Gastroesophageal sphincter (tissue), 4 donors: ENCODE measurements at places on chromosomes 5 and 9. TPM values are rescaled to one million over a fixed set of nuclear protein-coding genes. Genes with fewer than 3 reads are reported as not detected.

Gene RNF224
- total RNA-seq: not detected

Gene DTWD2
- 14.2 TPM for total RNA-seq

Gene STPG3
- not detected for total RNA-seq

Gene NUTM2G
- total RNA-seq: not detected

Gene MATR3
- 312 TPM for total RNA-seq

Gene FAM78A
- total RNA-seq: 0.78 TPM

Gene NOXA1
- 3.7 TPM for total RNA-seq

Gene CORO2A
- 0.94 TPM for total RNA-seq

- ATAC-seq: peak; percentile 55
Measured at GRCh38 chr5:56615361-56616153, 199.8 kb upstream of the MAP3K1 start.

GRCh38 chr5:98585661-98586310, 187.7 kb upstream of the RGMB start:
- no peak for ATAC-seq

GRCh38 chr5:151141535-151141934, 16.0 kb downstream of the ANXA6 start:
- ATAC-seq: peak; percentile 59

- ATAC-seq: peak; percentile 57
Measured at GRCh38 chr9:93058355-93059010, at the start of gene SUSD3. SUSD3 (plus strand) TSS chr9:93058701; CDS start chr9:93058743, 42 bp downstream.

DNA sequence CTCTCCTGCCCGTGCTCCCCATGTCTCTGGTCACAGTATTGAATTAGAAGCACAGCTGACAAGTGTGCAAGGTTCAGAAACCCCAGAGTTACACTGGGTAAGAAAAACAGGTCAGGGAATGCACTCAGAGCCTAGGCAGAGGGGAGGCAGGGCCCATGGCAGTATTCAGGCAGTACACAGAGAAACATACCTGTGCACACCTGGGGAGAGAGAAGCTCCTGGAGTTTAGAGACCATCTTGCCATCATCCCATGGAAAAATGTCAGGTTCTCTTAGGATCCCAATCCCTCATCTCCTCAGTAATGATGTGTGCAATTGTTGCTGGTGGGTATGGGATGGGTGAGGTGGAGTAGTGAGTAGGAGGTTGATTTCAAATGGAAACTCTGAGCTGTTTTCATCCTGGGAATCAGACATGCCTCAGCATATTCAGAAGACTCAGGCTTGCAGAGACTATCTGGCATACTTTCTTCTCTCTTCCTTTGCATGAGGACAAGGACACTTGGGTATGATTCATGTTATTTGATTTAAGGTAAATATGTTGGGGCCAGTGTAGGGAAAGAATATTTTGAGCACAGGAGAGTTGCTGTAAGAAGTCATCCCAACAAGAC, 228.5 kb downstream of the ESM1 start:
- ATAC-seq: no peak

DNA sequence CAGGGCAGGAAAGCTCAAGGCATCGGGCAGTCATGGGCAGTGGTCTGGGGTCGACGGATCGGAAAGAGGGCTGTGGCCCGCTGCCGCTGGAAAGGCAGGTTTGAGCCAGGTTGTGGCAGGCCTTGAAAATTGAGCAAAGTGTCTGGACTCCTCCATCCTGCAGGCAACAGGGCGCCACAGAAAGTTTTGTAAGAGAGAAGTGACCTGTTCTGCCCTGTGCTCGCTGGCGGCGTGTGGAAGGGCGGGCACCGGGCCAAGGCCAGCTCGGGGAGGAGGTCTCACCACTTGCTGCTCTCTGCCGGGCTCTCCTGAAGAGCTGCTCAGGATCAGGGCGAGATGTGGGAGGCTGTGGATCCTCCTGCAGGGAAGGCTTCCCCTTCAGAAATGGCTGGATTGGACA, 41.4 kb upstream of the FAT2 start:
- no peak for ATAC-seq

DNA sequence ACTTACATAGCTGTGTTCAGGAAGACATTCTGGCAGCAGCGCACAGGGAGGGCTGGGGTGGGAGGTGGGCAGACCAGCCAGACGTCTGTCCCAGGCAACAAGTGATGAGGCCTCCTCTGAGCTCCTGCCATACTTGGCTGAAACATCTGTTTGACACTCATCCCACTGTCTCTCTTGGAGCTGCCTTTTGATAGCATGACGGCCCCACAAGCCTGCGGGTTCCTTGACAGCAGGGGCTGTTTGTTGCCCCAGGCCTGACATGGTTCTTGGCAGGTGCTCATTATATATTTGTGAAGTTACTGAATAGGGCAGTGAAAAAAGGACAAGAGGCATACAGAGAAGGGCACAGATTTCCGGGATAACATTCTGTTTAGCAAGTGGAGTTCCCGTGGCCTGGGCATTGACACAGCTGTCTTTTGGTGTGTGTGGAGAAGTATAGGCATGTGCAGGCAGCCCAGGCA, 22.2 kb upstream of the B4GALT1 start:
- no peak for ATAC-seq

GRCh38 chr5:134738963-134739661, 764 bp downstream of the CAMLG start:
- no peak for ATAC-seq

- ATAC-seq: no peak
Measured at GRCh38 chr9:124532897-124533296, 25.7 kb upstream of the NR5A1 start.

DNA sequence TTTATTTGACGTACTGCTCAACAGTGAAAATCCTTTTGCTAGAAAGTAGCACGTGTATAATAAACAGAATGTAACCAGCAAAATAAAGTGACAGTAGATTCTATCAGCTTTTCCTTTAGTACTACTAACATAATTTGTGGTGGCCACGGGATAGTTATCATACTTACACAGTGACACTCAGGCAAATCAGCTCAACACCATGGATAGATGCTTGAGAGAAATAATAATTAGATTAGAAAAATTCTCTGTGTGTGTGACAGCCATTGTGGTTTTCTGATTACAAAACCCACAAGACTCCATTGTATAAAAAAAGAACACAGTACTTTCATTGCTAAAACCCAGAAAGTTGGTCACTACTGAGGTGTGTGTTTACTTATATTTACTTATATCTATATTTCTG, 101.1 kb downstream of the MUSK start:
- no peak for ATAC-seq

DNA sequence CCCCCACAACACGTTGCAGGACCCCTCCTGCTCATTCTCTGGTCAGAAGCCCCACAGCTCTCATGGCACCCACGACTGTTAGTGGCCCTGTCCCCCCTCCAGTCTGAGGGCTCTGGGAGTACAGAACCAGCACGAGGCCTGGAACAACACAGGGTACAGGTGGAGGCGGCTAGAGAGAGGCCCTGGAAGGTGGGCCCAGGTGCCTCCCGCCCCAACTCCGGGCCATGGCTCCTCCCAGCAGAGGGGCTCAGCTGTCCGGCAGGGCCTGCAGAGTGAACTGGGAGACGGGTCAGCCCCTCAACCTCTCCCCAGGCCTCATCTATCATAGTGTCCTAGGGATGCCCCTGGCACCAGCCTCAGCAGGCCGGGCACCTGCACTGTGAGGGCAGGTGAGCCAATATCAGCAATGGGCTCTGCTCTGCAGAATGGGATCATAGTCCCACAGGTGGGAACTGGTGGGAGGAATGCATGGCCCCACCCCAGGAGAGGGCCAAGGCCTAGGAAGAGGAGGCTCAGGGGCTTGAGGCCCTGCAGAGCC, 58.6 kb downstream of the BARX1 start:
- ATAC-seq: no peak

GRCh38 chr9:86054695-86055094, 44.7 kb downstream of the GOLM1 start:
- ATAC-seq: no peak

DNA sequence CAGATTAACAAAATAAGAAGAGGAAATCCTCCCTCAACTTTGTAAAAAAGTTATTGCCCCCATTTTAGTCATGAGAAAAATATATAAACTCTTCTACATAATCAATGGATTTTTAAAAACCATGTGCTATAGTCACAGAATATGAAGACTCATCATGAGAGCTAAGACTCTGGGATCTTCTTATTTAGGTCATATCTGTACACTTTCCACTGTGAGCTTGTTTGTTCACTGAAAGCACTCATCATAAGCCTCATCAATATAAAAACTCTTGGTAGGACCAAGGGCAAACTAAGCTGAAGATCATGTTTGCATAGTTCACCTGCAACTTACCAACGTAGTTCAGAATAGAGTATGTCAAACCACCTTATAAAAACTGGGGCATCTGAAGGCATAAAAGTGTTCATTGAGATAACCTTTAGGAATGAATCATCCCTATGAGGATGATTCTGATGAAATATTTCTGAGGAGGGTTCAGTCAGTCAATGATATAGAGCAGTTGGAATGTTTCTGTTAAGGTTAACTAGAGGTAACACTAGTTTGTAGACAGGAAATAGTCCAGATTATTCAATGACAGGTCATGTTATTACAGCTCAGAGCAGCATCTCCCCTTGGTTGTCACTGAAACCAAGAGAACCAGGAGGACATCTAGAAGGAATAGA, 289.9 kb upstream of the SMC2 start:
- ATAC-seq: no peak

DNA sequence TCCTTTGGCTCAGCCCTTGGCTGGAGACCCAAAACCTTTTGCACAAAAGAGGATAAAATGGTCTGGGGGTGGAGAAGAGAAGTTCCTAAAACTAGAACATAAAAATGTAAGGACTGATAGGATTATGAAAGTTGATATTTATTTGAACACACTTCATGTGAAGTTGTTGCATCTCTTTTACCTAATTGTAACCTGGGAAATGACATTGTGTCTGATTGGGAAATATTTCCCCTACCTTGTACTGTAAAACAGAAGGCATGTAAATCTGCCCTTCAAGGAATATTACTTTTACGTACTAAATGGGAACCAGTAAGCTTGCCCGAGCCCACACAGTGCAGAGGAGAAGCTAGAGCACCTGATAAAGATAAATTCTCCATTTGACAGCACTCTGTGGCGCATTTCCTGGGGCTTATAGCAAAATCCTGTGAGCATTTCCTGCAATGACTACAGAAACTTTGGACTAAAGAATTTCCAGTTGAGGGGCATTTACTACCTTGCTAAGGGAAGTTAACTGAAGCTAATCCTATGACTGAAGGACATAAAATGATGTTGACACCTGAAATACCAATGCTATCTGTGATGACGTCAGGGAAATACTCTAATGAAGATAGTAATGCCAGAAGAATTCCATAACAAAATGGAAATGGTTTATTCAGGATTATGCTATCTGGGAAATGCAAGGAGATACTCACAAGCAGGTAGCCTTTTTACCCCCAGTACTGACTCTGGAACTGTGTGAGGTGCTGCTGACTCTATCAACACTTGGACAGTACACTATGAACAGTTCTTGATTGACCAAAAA, 78.3 kb upstream of the LIFR start:
- no peak for ATAC-seq

DNA sequence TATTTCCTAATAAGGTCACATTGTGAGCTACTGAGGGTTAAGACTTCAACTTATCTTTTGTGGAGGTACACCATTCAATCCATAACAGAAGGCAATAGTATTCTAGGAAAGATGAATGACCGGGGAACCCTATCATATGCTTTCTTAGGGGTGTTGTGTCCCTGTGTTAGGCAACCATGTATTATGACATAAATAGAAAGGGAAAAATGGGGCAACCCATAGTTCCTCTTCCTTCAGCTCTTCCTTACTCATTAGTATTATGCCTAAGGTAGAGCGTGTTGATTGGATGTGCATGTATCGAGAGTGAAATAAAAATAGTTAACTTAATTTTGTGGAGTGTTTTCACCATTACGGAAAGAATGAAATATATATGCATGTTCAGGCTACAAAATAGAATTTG, 6.0 kb upstream of the CCNJL start:
- ATAC-seq: no peak

DNA sequence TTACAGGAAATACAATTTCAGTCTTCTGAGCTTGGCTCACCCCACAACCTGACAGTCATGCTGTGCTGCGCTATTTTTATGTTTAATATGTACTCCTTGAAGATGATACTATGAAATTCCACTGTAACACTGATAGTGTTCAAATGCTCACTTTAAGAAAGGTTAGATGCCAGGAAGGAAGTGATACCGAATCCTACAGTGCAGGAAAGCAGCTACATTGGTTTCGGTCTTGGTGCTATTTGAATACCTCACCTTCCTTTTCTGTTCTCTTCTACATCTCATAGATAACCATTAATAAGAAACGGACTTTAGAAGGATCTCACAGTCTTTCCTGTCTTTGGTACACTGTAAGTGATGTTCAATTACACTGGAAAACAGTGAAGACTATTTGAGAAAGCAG, 117.6 kb downstream of the SEMA5A start:
- ATAC-seq: no peak

GRCh38 chr9:123395689-123396511, 39.9 kb downstream of the CRB2 start:
- no peak for ATAC-seq

GRCh38 chr5:77841616-77842015, 65.5 kb upstream of the TBCA start:
- no peak for ATAC-seq

GRCh38 chr5:113273948-113274347, 160.8 kb downstream of the TSSK1B start:
- ATAC-seq: no peak

DNA sequence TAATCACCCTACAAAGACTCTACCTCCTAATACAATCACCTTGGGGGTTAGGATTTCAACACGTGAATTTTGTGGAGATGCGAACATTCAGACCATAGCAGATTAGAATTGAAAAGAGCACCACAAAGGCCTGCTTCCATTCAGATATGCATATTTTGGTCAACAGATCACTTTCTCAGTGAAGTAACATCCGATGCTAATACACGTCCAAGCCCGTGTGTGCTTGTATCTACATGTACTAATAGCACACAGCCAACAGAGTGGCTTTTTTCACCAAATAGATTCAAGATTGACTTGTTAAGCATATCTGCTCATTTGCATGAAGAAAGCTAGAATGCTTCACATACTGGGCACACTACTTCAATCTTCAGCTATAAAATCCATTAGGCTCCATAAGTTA, 35.6 kb upstream of the SSBP2 start:
- ATAC-seq: no peak

GRCh38 chr5:137629646-137630045, 106.2 kb downstream of the KLHL3 start:
- ATAC-seq: peak; percentile 68

GRCh38 chr5:149041242-149041641, 21.6 kb downstream of the SH3TC2 start:
- no peak for ATAC-seq

- no peak for ATAC-seq
Measured at GRCh38 chr9:121048175-121048574, 1.9 kb downstream of the C5 start.

- peak; percentile 24 for ATAC-seq
Measured at GRCh38 chr5:13478831-13479465, 465.5 kb downstream of the DNAH5 start.

- ATAC-seq: no peak
Measured at GRCh38 chr5:99076723-99077640, 148.2 kb upstream of the CHD1 start.

DNA sequence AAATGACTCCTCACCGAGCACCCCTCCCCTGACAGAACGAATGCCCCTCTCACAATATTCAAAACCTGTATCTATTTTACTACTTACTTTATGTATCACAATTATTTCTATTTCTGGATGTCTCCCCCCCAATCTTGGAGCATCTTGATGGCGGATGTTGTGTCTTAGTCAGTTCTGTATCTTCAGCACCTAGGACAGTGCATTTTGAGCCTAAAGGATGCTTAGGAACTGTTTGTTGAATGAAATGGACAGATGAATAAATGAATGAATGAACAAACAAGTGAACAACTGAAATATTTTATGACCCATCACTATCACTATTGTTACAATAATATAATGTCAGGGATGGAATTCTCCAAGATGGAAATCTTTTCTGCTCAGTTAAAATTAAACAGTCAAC, 295.7 kb downstream of the DNAH5 start:
- no peak for ATAC-seq
